Activated CD4-positive, CD25-positive, alpha-beta regulatory T cell treated with anti-CD3 and anti-CD28 coated beads, Interleukin-2, amount 50 U/mL, for 72 hours (primary cell): ENCODE measurements at places on chromosomes 12 and 14.

DNA sequence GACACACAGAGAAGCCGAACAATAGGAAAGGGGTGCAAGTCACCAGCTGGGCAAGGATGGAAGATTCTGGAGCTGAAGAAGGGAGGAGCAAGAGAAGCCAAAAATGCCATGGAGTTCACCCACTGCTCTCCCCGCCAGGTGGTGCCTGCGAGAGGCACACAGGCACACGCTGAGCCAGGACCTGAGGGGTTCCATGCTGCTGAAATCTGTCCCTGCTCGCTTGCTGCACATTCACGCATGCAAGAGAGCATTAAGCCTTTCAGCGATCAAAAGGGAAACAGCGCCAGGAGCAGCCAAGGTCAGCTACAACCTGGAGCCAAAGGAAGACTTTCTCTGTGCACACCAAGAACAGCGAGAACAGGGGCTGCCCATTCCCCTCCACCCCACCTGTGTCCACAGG, 104.1 kb downstream of the ANO2 start:
- DNase-seq: no peak

DNA sequence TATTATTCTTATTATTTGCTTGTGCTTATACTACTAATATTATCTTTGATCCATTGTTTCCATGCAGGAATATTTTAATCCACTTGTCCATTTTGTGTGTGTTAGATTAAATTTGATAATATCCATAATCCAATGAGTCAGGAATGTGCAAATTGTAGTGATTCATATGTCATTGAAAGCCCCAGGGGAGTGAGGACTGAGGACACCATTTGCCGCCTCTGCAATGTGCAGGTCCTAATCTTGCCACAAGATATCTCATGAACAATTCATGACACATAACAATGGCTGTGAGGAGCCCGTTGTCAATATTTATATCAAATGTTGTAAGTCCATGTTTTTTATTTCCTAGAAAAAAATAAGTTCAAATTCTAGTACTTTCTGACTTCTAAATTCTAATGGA, 250.5 kb downstream of the ZFP36L1 start:
- DNase-seq: no peak

GRCh38 chr14:73958591-73958990, 8.5 kb downstream of the COQ6 start:
- DNase-seq: no peak

- DNase-seq: no peak
These were observed 25.7 kb downstream of the R3HDM2 start for GRCh38 chr12:57404966-57405640.

- DNase-seq: no peak
These were observed 14.5 kb downstream of the TNFAIP2 start for GRCh38 chr14:103137689-103138300.

DNA sequence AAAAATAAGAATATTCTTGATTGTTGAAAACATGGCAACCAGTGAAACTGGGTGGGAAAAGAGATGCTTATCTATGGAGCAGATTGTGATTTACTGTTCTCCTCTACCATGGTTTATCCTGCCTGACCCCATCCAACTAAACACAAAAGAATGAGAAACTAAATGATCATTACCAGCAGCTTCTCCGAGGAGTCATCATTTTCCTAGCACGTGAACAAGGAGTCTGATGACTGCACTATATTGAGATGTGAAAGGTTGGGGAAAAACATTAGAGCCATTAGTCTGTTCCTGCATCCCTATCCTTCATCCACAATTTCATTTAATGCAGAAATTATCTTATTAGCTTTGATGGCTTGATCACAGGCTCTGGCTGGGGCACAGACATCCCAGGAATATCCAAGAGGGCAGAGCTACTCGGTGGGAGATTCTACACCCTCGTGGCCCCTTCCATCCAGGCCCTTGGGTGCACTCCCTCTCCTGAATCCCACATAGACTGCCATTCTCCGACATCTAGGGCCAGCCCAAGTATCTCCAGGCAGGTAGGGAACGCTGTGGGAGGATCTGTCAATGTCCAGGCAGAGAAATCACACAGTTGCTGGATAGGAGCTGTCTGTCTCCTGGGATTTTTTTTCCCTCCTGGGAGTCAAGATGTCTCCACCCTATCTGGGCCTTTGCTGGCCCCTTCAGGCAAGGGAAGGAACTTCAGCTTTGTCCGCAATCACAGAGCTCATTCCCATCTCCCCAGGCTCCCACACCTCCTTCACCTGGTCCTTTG, 43.3 kb upstream of the DHRS4 start:
- no peak for DNase-seq

DNA sequence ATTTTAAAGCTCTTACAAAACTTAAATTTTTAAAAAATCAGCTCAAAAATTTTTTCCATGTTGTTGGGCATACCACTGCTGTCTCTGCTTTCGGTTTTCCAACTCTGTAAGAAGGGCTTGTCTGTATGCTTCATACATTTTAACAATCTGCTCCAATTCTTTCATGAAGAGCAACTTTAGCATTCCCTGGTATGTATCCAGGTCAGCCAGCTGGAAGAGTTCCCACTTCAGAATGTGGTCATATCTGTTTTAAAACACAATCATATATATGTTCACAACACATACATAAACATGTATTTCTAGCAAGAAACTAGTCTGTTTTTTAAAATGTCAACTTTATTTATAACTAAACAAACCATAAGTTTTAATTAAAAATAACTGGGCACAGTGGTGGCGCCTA, 33.0 kb downstream of the SAV1 start:
- DNase-seq: no peak
